IMR-90 (cell line): ENCODE measurements at places on chromosomes 7 and 10. TPM values are rescaled to one million over a fixed set of nuclear protein-coding genes. Genes with fewer than 3 reads are reported as not detected.

The PON3 gene
- not detected in 2 replicates for total RNA-seq

The PITX3 gene
- total RNA-seq = not detected in 2 replicates

The GPR15LG gene
- total RNA-seq = not detected in 2 replicates

The RBM20 gene
- total RNA-seq = under 0.01 TPM in 2 replicates

The ARMS2 gene
- not detected in 2 replicates for total RNA-seq

The CRHR2 gene
- not detected in 2 replicates for total RNA-seq

The CHCHD2 gene
- total RNA-seq = 423 and 532 TPM in 2 replicates

The IRF5 gene
- total RNA-seq = 0.18 TPM in 1 of 2 replicates, not detected in the other

The ZKSCAN1 gene
- total RNA-seq = 30.3 and 40.7 TPM in 2 replicates

The GRID2IP gene
- not detected in 2 replicates for total RNA-seq

The SOSTDC1 gene
- under 0.01 TPM in 1 of 2 replicates, not detected in the other for total RNA-seq

The GDF10 gene
- not detected in 2 replicates for total RNA-seq

The PTPRN2 gene
- total RNA-seq = under 0.01 TPM in 1 of 2 replicates, not detected in the other

The EBF3 gene
- total RNA-seq = 0.36 and 0.56 TPM in 2 replicates

- no peak overlapping the region for H3K4me3 ChIP-seq
- no peaks in the 10 kb centered on the region for H3K27me3 ChIP-seq
- DNase-seq = peak; percentile 66
- H3K36me3 ChIP-seq = no peaks in the 10 kb centered on the region
- H3K4me1 ChIP-seq = peaks cover 4% of the 10 kb centered on the region; the same call in 1 of the 2 replicates
Observed at GRCh38 chr7:77393261-77393660, 22.9 kb downstream of the GSAP start.

DNA sequence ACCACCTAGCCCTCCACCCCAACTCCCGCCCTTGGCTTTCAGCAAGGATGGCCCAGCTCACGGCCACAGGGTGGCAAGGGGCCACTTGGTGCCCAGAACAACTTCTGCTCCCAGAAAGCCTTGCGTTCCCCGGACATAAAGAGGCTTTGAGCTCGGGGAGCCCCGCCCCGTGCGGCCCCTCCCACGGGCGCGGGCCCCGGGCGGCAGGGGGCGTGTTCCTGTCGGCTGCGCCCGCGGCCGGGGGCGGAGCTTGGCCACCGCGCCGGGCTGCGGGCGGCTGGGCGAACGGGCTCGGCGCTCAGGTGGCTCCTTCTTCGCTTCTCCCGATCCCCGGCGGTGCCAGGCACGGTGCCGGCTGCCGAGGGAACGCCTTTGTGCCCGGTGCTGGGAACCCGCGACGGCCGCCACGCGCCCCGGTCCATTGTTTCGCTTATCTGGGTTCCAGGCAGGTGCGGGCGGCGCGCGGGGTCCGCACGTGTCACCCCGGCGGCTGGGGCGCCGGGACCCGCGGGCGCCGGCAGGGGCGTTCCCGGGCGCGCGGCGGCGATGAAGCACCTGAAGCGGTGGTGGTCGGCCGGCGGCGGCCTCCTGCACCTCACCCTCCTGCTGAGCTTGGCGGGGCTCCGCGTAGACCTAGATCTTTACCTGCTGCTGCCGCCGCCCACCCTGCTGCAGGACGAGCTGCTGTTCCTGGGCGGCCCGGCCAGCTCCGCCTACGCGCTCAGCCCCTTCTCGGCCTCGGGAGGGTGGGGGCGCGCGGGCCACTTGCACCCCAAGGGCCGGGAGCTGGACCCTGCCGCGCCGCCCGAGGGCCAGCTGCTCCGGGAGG, at the start of gene NFE2L3:
TSS of gene NFE2L3 (plus strand) at position 246 of the 829 bp plus-strand sequence. CDS start at position 547, 301 bp downstream.
- peak within 1 kb of the TSS; percentile 55 for H3K27ac ChIP-seq
- H3K27me3 ChIP-seq = no peaks in the 10 kb centered on the region
- peak within 1 kb of the TSS; percentile 94 for H3K4me3 ChIP-seq
- peak; percentile 63 for DNase-seq

DNA sequence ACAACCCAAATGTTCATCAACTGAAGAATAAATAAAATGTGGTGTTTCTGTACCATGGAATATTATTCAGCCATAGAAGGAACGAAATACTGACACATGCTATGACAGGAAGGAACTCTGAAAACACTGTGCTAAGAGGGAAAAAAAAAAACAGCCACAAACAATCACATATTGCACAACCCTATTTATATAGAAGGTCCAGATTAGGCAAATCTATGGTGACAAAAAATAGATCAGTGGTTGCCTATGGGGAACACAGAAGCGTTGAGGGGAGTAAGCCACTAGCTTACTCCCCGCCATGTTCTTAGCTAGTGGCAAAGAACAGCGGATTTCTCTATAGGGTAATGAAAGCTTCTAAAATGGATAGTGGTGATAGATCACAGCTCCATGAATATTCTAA, 198.4 kb downstream of the TPST1 start:
- DNase-seq = no peak
- peaks cover 2% of the 10 kb centered on the region; the same call in 1 of the 2 replicates for H3K4me1 ChIP-seq
- no peak overlapping the region for H3K27ac ChIP-seq
- H3K27me3 ChIP-seq = no peaks in the 10 kb centered on the region

GRCh38 chr7:40279991-40280390, 145.2 kb downstream of the SUGCT start:
- H3K27ac ChIP-seq = no peak overlapping the region
- no peak overlapping the region for H3K4me3 ChIP-seq
- no peak for DNase-seq

DNA sequence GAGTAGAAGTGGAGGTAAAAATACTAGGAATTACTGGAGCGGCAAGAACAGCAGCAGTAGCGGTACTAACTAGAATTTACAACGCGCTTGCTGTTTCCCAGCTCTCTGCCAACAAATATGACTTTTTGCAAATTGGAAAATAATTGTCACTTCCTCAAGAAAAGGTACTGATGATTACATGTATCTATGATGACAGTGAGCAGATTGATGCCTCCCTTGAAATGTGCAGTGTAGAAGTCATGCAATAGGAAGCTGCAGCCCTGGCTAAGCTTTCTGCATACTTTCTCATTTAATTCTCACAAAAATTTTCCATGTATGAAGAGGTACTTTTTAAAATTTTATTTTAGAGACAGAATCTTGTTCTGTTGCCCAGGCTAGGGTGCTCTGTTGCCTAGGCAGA, 49.9 kb downstream of the ANK3 start:
- H3K27me3 ChIP-seq = no peaks in the 10 kb centered on the region
- no peak for DNase-seq
- peaks cover 9% of the 10 kb centered on the region for H3K4me1 ChIP-seq
- no peak overlapping the region for H3K27ac ChIP-seq
- no peaks in the 10 kb centered on the region for H3K36me3 ChIP-seq

- peaks cover 2% of the 10 kb centered on the region for H3K4me1 ChIP-seq
- H3K4me3 ChIP-seq = no peak overlapping the region
- no peak overlapping the region for H3K27ac ChIP-seq
- no peak for DNase-seq
- H3K27me3 ChIP-seq = no peaks in the 10 kb centered on the region
Observed at GRCh38 chr7:66758950-66759628, 18.6 kb downstream of the RABGEF1 start.

GRCh38 chr7:5678295-5679047, 103.0 kb downstream of the RNF216 start:
- no peak overlapping the region for H3K4me3 ChIP-seq
- H3K27ac ChIP-seq = no peak overlapping the region
- H3K36me3 ChIP-seq = peaks cover 7% of the 10 kb centered on the region; the same call in 1 of the 2 replicates

- H3K4me3 ChIP-seq = no peak overlapping the region
- no peak for DNase-seq
- no peaks in the 10 kb centered on the region for H3K4me1 ChIP-seq
- H3K36me3 ChIP-seq = no peaks in the 10 kb centered on the region
- H3K27me3 ChIP-seq = no peaks in the 10 kb centered on the region
Observed at GRCh38 chr10:20237091-20237570, 420.9 kb downstream of the PLXDC2 start.

DNA sequence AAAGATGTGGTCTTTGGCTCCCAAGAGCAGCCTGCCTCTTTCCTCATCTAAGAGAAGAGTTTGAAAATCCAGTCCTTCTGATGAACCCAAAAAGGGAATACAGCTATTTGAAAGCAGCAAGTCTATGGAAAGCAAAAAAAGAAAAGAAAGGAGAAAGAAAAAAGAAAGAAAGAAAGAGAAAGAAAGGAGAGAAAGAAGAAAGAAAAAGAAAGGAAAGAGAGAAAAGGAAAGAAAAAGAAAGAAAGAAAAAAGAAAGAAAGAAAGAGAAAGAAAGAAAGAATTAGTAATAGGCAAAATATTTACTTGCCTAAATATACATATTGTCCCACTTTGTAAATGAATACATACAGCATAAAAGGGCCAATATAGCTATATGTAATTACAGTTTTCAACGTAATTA, 89.0 kb downstream of the SEMA3D start:
- H3K27me3 ChIP-seq = no peaks in the 10 kb centered on the region
- H3K4me1 ChIP-seq = no peaks in the 10 kb centered on the region
- DNase-seq = no peak
- H3K36me3 ChIP-seq = no peaks in the 10 kb centered on the region
- H3K4me3 ChIP-seq = no peak overlapping the region

GRCh38 chr10:378230-378929, 243.1 kb downstream of the ZMYND11 start:
- DNase-seq = no peak
- no peaks in the 10 kb centered on the region for H3K27me3 ChIP-seq
- H3K4me3 ChIP-seq = no peak overlapping the region
- peaks cover 50% of the 10 kb centered on the region for H3K36me3 ChIP-seq
- H3K27ac ChIP-seq = no peak overlapping the region

- no peak overlapping the region for H3K4me3 ChIP-seq
- no peaks in the 10 kb centered on the region for H3K36me3 ChIP-seq
Observed at GRCh38 chr7:28075674-28076358, 104.8 kb downstream of the JAZF1 start.

- H3K27me3 ChIP-seq = peaks cover 42% of the 10 kb centered on the region
- no peaks in the 10 kb centered on the region for H3K4me1 ChIP-seq
- H3K36me3 ChIP-seq = no peaks in the 10 kb centered on the region
- DNase-seq = no peak
- H3K27ac ChIP-seq = no peak overlapping the region
Observed at GRCh38 chr7:1324028-1324900, 91.6 kb downstream of the UNCX start.

DNA sequence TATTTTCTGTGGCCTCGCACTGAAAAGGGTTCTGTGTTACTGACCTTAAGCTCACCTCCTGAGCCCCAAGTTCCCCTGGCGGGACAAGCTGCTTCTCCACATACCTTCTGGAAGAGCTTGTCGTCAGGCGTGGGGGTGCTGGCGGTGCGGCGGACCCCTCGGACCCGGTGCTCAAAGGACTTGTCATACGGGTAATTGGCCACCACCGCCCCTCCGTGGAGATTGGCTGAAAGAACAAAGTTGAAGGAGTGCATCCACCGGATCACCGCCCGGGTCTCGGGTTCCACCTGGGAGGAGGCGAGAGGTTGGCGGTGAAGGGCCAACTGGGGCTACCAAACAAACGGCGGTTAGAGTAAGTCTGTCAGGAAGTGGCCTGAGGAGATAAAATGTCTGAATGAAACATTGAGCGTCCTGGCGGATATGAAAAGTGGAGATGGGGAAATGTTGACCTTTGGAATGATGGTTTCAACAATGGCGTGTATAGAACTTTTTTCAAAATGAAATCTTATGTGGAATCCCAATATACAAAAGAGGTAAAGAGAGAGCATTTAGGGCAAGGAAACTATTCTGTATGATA, 16.5 kb downstream of the CPN1 start:
- H3K4me3 ChIP-seq = no peak overlapping the region
- no peak for DNase-seq
- H3K27ac ChIP-seq = no peak overlapping the region
- no peaks in the 10 kb centered on the region for H3K4me1 ChIP-seq

DNA sequence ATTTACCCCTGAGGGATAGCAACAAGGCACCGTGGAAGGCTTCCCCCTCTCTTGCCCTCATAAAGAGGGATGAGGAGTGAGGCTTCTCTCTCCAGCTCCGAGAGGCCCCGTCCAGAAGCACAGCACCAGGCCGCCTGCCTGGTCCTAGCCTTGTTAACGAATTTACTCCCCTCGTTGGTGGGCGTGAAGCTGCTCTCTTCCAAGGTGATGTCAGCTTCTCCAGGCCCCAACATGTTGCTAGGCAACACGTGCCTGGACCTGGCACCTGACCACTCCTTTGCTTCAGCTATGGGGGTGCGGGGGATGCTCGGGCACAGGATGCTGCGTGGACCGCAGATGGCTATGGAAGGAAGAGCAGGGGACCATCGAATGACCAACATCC, 135.2 kb upstream of the MGMT start:
- H3K4me3 ChIP-seq = no peak overlapping the region
- peaks cover 6% of the 10 kb centered on the region for H3K4me1 ChIP-seq
- DNase-seq = no peak

DNA sequence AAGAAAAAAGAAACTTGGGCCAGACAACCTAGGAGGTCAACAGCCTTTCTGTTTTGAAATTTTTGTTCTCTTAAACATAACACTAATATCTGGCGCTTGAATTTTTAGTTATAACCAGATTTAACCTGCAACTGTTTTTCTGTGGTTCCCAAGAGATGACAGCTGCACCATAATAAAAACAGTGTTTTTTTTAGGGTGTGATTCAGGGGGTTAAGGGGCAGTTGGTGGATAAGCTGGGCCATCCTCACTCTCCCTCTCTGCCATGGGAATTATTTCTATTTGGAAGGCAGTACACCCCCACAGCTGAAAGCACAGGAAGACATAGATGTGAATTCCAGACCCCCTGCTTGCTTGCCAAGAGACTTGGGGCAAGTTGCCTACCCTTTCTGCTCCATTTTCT, 20.1 kb upstream of the TM9SF3 start:
- peaks cover 26% of the 10 kb centered on the region for H3K27me3 ChIP-seq
- H3K36me3 ChIP-seq = no peaks in the 10 kb centered on the region
- H3K4me3 ChIP-seq = no peak overlapping the region
- no peak overlapping the region for H3K27ac ChIP-seq
- DNase-seq = no peak

DNA sequence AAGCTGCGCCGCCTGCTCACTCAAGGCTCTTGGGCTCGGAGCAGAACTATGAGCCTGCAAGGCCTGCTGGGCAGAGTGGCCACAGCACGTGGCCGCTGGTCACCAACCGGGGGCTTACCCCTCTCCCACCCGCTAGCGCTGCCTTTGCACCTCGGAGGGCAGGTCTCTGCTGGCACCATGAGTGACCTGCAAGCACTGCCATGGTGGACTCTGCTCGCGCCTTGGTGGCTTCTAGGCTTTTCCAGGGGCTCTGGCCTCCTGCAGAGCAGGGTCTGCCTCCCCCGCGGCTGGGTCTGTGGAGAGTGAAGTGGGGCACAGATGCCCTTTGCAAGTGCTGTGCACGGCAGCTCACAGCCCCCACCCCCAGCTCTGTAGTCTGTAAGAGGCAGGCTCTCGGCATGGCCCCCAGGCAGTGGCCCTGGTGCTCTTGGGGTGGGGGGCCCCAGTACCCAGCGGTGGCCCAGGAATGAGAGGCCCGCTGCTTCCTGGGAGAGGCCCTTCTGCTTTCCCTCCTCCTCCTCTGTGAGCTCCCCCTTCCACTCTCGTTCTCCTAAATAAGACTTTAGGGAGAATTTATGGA, 119.6 kb downstream of the INPP5A start:
- no peaks in the 10 kb centered on the region for H3K4me1 ChIP-seq
- H3K36me3 ChIP-seq = peaks cover 12% of the 10 kb centered on the region
- H3K27me3 ChIP-seq = no peaks in the 10 kb centered on the region
- DNase-seq = no peak
- no peak overlapping the region for H3K4me3 ChIP-seq
- no peak overlapping the region for H3K27ac ChIP-seq

DNA sequence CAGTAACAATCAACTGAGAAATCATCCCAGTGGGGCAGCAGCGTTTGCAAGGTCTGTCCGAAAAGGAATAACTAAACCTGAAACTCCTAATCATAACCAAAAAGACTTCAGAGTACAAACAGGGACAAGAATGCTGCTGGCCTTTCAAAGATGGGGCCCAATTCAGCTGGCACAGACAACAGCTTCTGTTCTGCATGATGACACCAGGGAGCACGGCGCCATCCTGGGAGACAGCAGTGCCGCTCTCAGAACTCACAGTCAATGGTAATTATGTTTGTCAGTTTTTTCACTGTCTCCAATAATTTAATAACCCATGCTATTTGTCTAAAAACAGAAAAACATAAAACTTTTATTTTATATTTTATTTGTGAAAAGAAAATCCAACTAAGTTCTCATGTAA, 90.0 kb downstream of the LARP4B start:
- H3K4me1 ChIP-seq = peaks cover 11% of the 10 kb centered on the region
- no peak overlapping the region for H3K27ac ChIP-seq
- H3K4me3 ChIP-seq = no peak overlapping the region
- H3K36me3 ChIP-seq = peaks cover 41% of the 10 kb centered on the region
